ENCODE measurements at places on chromosomes 6 and 20.

DNA sequence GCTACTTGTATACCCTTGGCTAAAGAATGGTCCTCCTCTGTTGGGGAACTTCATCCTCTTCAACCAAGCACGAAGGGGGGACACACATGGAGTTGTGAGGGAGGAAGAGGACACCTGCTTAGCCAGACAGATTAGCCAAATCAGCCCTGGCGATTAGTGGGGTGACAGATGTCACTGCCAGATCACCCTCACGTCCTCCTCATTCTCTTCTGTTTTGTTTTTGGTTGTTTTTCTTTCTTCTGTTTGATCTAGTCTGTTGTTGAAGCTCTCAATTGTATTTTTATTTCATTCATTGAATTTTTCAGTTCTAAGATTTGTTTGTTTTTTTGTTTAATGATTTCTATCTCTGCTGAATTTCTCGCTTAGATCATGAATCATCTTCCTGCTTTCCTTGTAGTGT is 27.5 kb upstream of the NKX2-4 start:
- no peak for DNase-seq

- DNase-seq, result no peak
Observed at GRCh38 chr20:46401478-46401860, 4.9 kb downstream of the ELMO2 start.

DNA sequence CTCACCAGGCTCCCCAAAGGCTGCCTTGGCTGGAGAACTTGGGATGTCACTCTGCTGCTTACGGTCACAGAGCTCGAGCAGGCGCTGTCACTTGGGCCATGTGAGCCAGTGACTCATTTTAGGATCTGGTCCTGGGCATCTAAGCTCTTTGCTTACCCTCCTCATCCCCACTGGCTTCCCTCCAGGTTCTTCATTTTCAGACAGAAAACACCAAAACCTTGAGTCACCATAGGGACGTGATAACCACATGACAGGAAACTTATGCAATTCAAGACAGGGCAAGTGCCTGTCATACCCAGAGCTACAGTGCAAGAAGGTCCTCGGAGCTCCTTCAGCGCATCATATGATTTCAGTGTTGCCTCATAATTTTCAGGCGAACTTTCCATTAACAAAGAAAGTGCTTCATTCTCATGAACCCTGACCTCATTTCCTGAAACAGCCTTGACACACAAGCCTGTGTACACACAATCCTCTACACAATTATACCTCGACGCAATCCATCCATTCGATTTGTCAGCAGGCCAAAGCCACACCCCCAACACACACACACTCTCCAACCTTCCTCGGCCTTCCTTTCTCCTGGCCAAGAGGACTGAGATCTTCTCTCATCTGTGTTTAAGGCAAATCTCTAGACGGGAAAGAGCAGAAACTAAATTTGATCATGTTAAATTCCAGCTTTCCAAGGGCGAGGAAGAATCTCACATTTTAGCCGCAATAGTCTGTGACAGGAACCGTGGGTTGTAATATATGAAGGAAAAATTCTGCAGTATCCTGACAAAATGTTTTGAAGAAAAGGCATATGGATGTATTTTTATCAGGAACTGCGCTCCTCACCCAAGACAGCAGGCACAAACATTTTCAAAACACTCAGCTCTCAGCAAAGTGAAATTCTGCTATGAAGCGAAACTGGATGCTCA is 25.3 kb downstream of the TBC1D7 start:
- peak; percentile 61 for DNase-seq

DNA sequence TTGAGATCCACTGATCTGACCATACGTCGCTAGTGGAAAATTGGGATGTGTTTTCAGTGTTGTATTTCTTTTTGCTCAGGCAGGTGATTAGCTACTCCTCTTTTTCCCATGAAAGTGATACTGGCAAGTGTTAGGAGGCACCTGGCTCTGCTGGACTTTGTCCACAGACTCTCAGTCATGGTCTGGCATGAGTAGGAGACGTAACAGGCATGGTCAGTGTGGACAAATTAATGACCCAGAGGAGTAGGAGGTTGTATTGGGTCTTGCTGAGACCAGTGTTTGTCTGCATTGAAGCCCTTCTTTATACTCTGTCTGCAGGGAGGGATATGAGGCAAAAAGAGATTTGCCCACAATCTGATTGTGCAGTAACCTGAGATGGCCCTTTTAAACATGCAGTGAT is 178.7 kb downstream of the DTNBP1 start:
- DNase-seq, result no peak

DNA sequence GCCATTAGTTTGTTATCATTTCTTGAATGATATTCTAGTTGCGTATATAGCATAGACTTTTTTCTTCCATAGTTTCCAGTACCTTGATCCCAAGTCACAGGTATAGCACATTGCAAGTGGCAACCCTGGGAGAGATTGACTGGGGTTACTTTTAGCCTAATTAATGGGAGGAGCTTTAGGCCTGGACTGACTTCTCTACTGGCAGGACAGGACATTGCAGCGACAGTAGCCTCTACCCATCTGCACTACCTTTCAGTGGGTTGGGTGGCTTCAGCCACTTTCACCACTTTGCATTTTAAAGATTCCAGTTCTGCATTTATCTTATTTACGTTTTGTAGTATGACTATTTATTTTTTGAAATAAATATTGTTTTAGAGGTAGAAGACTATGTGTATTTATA is 320.3 kb downstream of the RIMS1 start:
- no peak for DNase-seq

DNA sequence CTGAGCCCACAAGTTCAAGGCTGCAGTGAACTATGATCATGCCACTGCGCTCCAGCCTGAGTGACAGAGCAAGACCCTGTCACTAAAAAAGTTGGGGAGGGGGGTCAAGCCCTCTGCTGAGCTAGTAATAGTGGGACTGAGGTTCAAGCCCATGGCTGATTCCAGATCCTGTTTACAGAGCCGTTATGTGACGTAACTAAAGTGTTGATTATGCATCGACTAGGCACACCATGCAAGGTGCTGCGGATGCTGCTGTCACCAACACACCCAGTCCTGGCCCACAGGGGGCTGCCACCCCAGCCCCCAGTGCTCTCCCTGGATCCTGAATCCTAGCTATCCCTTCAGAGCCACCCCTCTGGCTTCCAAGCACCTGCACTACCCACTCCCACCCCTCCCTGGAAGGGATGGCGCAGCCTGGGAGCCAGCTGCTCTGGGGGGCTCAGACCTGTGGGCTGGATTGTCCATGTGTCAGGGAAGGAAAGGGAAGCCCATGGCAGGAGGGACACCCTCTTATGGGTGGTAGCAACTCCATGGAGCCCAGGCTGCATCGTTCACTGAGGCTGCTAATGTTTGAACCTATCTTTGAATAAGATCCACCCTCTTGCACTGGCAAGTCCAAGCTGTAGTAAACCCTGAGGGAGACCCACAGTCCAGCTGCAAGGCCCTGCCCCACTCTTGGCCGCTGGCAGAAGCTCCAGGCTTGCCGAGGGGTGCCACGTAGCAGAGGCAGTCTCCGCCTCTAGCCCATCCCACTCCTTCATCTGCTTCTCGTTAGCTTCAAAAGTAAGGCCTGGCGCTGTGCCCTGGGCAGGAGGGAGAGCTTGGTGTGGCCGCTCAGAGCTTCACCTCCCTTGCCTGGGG is 95.0 kb downstream of the SNX5 start:
- peak; percentile 92 for DNase-seq

DNA sequence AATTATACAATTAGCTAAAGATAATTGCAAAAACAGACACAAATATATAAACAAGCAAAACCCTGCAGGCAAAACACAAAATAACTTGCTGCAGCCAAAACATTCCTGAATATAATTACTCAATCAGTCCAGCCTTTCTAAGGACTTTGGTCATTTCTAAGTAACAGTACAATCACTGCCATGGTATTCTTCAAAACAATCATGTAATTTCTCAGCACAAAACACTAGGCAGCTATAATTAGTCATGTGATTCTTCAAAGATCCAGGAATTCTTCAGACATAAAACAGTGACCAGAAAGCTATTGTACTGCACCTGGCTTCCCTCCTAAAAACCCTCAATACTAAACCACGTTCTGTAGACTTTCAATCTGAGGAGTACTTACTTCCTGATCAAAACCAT is 881.1 kb downstream of the EPHA7 start:
- no peak for DNase-seq

- DNase-seq, result no peak
Observed at GRCh38 chr6:151514000-151514730, 20.3 kb downstream of the CCDC170 start.

GRCh38 chr20:57795342-57795697 is 85.5 kb upstream of the PMEPA1 start:
- DNase-seq, result no peak

- DNase-seq, result no peak
Observed at GRCh38 chr20:59043698-59044097, 1.1 kb upstream of the PRELID3B start.

DNA sequence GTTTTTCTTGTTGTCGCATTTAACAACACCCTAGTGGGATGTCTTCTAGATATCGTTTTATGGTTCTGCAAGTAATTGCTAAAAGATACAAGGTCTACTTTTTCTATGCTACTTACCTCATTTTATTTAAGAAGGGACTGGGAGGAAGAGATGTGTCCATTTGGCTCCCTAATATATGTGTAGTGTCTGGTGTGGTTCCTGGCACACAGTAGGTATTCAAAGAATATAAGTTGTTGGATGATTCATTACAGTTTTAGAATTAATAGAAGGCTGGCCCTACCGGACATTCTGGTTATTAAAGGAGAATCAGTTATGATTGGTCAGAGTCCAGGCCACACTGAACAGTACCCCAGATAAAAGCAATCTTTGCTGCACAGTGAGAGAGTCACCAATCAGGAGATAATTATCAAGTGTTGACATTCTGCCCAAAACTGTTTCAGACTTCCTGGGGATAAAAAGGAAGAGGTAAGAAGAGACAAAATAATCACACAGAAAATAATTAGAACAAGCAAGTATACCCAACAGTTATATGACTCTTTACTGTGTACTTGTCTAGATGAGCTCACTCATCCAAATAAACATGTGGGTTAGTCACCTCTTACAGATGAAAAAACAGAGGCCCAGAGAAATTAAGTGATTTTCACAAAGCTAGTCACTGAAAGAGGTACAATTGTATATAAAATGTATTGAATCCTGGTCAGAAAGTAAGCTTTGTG is 7.0 kb downstream of the TMEM244 start:
- DNase-seq, result no peak

- DNase-seq, result no peak
Observed at GRCh38 chr6:25251426-25251825, 27.7 kb upstream of the CARMIL1 start.

DNA sequence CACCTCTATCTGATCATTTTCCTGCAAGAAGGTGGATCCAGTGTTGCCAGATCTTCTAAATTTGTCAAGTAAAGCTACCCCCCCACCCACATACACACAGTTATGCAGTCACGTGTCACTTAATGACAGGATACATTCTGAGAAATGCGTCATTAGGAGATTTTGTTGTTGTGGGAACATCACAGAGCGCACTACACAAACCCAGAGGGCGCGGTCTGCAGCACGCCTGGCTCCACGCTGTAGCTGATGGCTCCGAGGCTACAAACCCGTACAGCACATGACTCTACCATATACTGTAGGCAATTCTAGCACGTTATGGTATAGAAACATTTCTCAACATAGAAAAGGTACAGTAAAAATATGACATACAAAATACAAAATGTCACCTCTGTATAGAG is 126.9 kb downstream of the SYCP2 start:
- no peak for DNase-seq

- DNase-seq, result no peak
Observed at GRCh38 chr20:26279238-26279637, 582.6 kb upstream of the ZNF337 start.

- no peak for DNase-seq
Observed at GRCh38 chr6:85714893-85715530, 72.3 kb upstream of the SYNCRIP start.

- DNase-seq, result no peak
Observed at GRCh38 chr6:86856937-86857563, 80.3 kb upstream of the HTR1E start.

DNA sequence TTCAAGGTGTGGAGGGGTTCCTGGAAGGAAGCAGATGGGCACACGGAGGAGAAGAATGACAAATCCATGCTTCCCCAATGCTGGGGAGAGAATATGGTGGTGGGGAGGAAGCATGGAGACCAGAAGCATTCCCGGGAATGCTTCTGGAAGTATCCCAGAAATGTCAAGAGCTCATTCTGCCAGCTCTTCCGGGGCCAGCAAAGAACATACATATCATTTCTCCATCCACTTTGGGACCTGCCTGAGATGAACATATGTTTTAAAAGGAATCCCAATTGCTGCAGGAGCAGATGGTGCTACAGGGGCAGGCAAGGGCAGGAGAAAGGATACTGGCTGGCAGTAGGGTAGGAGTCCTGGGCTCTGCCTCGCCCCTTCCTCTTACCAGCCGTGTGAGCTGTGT is 37.9 kb upstream of the CCDC167 start:
- DNase-seq, result no peak

- DNase-seq, result no peak
Observed at GRCh38 chr6:47163536-47163935, 121.4 kb upstream of the ADGRF1 start.

DNA sequence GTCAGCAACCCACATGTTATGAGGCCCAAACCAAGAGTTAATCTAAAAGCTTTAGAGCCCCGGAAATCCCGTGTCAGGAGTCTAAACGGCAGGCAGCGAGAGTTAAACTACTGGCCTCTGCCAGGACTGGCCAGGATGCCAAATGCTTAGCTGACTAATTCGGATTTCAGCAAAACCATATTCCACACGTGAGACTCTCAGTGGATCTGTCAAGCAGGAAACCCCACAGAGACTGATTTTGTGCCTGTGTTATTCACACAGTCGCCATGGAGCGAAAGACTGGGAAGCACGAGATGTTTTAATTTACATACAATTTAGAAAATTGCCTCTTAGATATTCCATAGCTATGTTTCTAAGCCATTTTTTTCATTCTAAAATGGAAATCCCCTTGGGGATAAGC is 152.9 kb downstream of the RNASET2 start:
- no peak for DNase-seq

DNA sequence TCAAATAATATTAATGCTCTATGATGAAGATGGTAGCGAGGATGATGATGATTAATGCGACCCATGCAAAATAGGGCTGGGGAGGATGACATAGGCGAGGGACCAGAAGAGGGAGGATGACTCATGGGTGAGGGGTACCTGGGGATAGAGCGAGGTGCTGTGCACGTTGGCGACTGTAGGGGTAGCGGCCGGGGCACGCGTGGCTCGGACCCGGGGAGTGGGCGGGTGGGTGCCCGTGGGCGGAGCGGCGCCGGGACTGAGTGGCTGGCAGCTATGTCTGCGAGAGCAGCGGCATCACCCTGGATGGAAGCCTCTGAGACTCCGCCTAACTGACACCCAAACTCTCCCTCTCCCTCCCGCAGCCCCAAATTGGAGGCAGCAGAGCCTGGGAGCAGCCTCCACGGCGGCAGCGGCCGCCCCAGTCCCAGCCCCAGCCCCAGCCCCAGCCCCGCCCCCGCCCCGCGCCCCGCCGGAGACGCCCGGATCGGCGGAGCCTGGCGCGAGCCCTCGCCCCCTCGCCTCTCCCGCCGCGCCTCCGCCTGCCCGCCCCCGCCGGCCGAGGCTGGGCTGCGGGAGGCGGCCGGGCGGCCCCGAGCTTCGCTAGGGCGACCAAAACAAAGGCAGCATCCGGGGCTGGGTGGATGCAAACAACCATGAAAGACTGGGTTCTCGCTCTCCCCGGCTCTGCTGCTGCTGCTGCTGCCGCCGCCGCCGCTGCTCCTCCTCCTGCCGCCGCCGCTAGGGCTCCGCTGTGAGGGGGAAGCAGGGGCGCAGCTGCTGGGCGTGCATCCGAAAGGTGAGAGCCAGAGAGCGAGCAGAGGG is at the start of gene RIMS1:
RIMS1 (plus strand) TSS at position 367 of the 822 bp plus-strand sequence. CDS start 474 bp downstream, outside the sequence.
- DNase-seq, result no peak

- DNase-seq, result no peak
Observed at GRCh38 chr6:18209539-18210197, 54.4 kb downstream of the KDM1B start.
